ENCODE measurements at places on chromosomes 12 and 14.

DNA sequence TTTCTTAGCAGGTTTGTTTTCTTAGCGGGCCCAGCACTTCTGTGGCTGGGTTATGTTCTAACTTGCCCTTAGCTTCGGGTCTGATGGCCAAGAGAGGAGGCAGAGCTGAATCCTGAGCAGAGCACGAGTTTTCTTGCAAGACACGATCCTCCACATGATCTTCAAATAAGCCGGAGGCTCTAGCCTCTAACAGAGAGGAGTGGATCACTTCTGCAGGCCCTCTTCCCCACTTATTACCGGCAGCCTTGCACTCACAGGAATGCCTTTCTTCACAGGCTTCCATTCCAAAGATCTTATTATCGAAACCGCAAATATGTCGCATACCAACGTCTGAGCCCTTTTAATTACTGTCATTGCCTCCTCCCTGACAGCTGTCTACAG, 79.5 kb downstream of the SINHCAF start:
- DNase-seq = no peak

DNA sequence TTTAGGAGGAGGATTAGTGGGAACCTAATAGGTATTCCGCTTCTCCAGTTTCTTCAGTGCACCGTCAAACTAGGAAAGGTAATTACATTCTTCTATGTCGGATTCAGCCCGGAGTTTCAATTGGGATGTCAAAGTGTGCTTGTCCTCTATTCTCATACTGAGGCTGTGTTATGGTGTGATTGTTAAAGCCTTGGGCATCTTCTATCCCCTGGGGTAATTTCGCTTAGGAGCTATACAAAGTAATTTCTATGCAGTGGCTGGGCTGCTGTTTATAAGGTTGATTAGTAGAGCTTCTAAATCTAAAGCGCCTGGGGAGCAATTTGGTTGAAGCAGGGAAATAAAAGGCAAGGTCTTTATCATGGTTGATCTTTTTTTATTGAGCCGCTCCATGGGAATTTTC, 399.6 kb downstream of the ZFP36L1 start:
- DNase-seq = no peak

GRCh38 chr14:60965402-60965801, 15.5 kb downstream of the TRMT5 start:
- peak; percentile 65 for DNase-seq

GRCh38 chr12:91778091-91778832, 367.4 kb downstream of the BTG1 start:
- DNase-seq = peak; percentile 62

DNA sequence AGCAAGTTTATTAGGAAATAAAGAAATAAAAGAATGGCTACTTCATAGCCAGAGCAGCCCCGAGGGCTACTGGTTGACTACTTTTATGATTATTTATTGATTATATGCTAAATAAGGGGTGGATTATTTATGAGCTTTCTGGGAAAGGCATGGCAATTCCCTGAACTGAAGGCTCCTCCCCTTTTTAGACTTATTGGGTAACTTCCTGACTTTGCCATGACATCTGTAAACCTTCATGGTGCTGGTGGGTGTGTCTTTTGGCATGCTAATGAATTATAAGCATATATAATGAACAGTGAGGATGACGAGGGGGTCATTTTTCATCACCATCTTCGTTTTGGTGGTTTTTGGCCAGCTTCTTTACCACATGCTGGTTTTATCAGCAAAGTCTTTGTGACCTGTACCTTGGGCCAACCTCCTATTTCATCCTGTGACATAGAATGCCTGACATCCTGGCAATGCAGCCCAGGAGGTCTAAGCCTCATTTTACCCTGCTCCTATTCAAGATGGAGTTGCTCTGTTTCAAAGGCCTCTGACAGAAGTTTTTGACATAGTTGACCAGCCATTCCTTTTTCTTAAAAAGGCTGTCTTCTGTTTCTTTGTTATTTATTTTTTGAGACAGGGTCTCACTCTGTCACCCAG, 11.1 kb upstream of the PTGES3 start:
- peak; percentile 22 for DNase-seq

- no peak for DNase-seq
Observed at GRCh38 chr12:113863455-113863845, 102.7 kb downstream of the RBM19 start.

GRCh38 chr12:124940143-124940392, 25.6 kb upstream of the UBC start:
- DNase-seq = no peak

- DNase-seq = no peak
Observed at GRCh38 chr12:95633732-95634465, 82.6 kb upstream of the USP44 start.

- DNase-seq = peak; percentile 93
Observed at GRCh38 chr14:24179961-24180796, 8.3 kb downstream of the REC8 start.

GRCh38 chr12:102107970-102108369, 11.9 kb downstream of the NUP37 start:
- no peak for DNase-seq

DNA sequence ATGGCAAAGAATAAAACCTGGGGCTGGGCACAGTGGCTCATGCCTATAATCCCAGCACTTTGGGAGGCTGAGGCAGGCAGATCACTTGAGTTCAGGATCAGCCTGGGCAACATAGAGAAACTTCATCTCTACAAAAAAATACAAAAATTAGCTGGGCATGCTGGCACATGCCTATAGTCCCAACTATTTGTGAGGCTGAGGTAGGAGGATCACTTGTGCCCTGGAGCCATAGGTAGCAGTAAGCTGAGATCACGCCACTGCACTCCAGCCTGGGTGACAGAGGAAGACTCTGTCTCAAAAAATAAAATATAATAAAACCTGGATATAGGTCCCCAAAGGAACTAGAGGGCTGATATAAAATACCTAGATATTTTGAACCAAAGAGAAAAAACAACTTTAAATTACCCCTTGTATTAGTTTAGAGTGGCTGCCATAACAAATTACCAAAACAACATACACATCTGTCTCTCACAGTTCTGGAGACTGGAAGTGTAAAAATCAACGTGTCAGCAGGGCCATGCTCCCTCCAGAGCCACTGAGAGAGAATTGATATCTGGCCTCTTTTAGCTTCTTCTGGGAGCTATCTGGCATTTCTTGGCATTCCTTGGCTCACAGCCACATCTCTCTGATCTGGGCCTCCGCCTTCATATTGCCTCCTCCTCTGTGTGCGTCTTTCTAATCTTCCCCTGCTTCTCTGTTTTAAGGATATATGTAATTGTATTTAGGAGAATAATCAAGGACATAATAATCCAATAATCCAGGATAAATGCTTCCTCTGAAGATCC, 47.9 kb upstream of the ATF7IP start:
- peak; percentile 29 for DNase-seq

DNA sequence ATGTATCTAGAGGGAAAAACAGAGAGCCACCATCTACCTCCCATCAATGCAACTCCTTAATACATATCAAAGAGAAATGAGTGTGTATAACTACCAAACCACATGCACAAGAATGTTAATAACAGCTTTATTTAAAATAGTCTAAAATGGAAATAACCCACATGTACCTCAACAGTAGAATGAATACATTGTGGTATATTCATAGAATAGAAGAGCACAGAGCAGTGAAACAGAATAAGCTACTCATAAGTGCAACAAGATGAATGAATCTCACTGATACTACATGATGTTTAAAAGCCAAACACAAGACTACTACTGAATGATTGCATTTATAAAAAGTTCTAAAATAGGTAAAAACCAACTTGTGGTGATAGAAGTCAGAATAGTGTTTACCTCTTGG, 232.5 kb downstream of the BTG1 start:
- no peak for DNase-seq

DNA sequence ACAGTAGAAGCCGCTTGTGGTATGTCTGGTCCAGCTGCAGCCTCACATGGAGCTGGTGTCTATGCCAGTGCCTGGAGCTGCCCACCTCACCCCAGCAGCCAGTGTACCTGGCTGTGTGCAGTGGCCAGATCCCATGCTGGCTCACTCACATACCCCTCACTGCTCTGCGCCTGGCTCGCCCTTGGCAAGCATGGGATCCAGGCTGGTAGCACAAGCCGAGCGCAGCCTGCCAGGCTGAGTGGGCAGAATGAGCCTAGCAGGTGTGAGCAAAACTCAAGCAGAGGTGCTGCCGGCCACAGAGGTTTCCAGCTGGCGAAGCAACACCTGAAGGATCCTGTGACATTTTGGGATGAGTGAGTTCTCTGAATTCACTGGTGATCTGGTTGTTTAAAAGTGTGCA, 5.0 kb upstream of the BTBD7 start:
- no peak for DNase-seq

DNA sequence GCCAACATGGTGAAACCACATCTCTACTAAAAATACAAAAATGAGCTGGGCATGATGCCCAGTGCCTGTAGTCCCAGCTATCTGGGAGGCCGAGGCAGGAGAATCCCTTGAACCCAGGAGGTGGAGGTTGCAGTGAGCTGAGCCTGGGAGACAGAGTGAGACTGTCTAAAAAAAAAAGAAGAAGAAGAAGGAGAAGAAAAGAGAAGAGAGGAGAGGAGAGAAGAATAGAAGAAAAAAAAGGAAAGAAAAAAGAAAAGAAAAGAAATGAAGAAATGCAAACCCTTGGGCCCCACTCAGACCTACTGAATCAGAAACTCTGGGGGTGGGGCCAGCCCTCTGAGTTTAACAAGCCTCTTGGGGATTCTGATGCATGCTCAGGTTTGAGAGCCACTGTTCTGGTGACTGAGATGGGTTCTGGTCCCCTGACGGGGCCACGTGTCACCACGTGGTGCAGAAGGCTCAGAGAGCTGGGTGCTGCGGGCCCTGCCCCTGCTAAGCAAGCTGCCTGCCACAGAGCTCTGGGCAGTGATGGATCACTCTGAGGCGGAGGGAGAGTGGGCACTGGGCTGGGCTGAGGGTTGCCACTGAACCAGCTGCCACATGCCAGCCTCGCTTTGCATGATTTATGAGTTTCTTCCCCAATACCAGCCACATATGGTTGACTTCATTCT, 37.5 kb downstream of the ERH start:
- DNase-seq = peak; percentile 30

GRCh38 chr14:104362761-104363605, 216.6 kb upstream of the C14orf180 start:
- DNase-seq = no peak

- no peak for DNase-seq
Observed at GRCh38 chr12:94705676-94706075, 55.3 kb upstream of the TMCC3 start.

- DNase-seq = no peak
Observed at GRCh38 chr14:73763396-73763795, 49.2 kb upstream of the PNMA1 start.

GRCh38 chr12:6542209-6543009, 8.1 kb downstream of the GAPDH start:
- peak; percentile 34 for DNase-seq

- no peak for DNase-seq
Observed at GRCh38 chr12:5172886-5173285, 129.2 kb downstream of the KCNA5 start.

DNA sequence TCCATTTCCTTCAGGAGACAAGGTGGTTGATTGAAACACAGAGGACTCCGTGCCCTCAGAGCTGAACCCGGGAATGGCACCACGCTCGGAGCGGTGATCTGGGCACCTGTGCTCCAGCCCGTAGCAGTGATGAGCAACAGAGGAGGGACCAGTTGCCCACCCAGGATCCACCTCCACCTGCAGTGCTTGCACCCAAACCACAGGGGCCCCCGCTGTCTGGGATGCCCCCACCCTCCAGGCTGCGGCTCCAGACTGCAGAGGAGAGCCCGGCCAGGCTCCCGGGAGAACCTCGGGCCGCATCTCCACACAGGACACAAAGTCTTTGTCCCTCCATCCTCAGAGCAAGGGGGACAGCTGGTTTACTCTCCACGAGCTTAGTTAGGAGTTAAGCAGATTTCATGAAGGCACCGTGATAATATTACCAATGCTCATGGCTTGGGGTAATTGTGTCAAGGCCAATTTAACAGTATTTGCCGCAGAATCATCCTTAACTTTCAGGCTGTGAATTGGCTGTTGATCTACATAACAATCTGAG, 100.6 kb downstream of the TNFAIP2 start:
- DNase-seq = peak; percentile 64

- DNase-seq = peak; percentile 19
Observed at GRCh38 chr12:724194-724855, 28.1 kb upstream of the WNK1 start.

DNA sequence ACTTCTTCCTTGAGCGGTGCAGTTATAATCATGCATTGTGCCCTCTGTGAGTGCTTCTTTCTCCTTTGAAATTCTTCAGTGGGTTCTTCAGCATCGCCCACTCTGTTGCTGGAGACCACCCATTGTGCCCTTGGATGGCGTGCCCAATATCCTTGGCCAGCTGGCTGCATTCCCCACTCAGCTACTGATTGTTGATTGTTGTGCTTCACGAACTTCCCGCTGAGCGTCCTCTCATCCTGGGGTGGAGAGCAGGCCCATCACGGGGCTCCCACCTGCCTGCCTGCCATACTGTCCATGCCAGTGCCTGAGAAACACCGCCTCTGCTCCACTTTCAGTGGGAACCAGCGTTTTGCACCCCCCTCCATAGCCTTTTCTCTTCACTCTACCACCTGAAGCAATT, 8.6 kb upstream of the SSTR1 start:
- DNase-seq = no peak

DNA sequence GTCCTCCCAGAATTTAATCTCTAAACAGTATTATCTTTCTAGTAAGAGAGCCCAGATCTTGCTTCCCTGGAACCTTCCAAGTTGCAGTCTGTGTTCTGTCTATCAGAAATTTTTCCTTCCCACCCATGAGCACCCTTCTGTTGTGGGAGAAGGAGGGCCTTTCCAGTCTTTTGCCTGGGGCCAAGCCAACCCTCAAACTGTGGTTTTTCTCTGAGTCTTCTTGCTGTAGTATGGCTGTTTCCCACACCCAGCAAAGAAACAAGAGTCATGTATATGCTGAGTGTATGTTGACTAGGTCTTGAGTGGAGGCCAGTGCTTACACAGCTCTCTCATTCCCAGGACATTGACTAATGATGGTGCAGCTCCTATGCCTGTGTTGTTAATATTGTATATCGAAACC, 104.5 kb downstream of the TGFB3 start:
- peak; percentile 87 for DNase-seq

DNA sequence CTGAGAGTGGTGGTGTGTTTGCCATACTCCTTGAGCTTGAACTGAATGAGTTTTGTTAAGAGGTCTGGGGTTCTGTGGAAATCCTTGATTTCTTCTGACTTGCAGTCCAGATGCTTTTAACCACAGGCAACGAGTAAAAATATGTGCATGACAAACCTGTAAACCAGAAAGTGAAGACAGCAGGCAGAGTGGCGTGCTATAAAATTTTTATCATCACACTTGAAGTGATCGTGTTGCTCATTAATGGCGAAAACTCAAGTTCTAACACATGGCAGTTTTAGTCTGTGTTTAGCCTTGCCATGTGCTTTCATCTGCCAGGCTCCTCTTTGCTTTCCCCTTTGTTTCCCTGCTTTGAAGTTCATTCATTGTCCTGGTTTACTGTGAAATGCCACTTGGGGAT, 28.0 kb downstream of the TXNRD1 start:
- DNase-seq = peak; percentile 23

- DNase-seq = no peak
Observed at GRCh38 chr12:65490250-65490649, 211.8 kb downstream of the MSRB3 start.

GRCh38 chr12:69030321-69030720, 97.3 kb upstream of the CPM start:
- DNase-seq = no peak

GRCh38 chr12:107330831-107331431, 237.6 kb upstream of the CRY1 start:
- no peak for DNase-seq

All from osteoblast (primary cell).